GM04503 (cell line): ENCODE measurements at places on chromosomes 12 and 14.

DNA sequence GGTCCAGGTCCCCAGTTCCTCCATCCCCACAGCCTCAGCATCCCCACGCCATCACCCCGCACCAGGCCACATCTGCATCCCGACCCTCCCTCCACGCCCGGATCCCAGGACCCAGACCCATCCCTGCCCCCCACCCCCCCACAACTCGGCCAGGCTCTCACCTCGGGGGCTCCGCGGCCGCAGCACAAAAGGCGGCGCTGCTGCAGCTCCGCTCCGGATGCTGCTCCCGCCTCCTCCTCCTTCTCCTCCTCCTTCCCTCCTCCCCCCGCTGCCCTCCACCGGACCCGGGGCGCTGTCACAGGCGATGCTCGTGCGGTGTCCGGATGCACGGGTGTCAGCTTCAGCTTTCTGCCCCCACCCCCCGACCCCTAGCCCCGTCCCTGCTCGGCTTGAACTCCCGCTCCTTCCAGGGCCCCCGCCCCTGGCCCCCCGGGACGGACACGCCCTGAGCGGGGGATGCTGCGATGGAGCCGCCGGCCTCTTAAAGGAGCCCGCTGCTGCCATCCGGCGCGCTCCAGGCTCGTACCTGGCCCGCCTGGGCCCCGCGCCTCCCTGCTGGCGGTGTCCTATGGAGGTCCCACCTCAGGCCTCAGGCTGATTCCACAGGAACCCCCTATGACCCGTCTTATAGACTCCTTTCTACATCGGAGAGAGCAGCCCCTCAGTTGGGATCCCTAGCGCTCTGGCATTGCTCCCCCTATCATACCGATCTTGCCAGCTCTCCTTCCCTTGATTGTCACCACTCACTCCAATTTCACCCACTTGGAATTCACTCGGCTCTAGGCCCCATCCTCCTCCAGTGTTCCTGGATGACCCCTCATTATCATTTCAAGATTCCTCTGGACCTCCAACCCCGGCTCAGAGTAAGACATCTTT is at the start of gene MAP3K12:
TSS of gene MAP3K12 (minus strand) at position 193 of the 876 bp plus-strand sequence. CDS start 12,067 bp downstream, outside the sequence.
- DNase-seq, result no peak

GRCh38 chr12:78392918-78393317 is 471.7 kb upstream of the SYT1 start:
- DNase-seq, result no peak

GRCh38 chr14:96177766-96178375 is 26.8 kb upstream of the BDKRB2 start:
- DNase-seq, result no peak

- DNase-seq, result no peak
These were observed 89.3 kb upstream of the MED13L start for GRCh38 chr12:116366824-116367223.

- DNase-seq, result peak; percentile 11
These were observed 113.5 kb upstream of the VASH1 start for GRCh38 chr14:76647697-76648298.

GRCh38 chr12:6852651-6853354 is 853 bp downstream of the USP5 start:
- DNase-seq, result no peak

GRCh38 chr12:76038176-76038575 is 6.6 kb upstream of the PHLDA1 start:
- no peak for DNase-seq

- DNase-seq, result no peak
These were observed 59.4 kb upstream of the AMIGO2 start for GRCh38 chr12:47139000-47139681.

DNA sequence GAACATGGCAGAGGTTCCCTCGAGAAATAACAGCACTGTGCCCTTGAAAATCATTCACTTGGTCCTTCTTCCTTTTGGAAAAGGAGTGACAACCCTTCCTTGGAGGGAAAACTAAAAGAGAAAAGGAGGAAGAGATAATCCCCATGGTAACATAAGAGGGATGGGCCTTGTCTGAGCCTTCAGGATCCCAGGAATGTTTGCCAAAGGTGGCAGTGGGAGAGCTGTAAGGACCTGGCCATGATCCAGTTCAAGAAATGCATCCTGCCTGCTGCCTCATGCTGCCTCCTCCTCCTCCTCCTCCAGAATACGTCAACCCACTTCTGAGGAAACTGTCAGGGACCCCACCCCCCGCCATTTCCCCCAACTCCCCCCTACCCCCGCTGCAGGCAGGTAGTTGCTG is 118.8 kb downstream of the KCNK10 start:
- DNase-seq, result no peak

GRCh38 chr14:100537446-100538350 is 49.5 kb downstream of the BEGAIN start:
- DNase-seq, result no peak
